ENCODE measurements at places on chromosomes 2 and 18.

DNA sequence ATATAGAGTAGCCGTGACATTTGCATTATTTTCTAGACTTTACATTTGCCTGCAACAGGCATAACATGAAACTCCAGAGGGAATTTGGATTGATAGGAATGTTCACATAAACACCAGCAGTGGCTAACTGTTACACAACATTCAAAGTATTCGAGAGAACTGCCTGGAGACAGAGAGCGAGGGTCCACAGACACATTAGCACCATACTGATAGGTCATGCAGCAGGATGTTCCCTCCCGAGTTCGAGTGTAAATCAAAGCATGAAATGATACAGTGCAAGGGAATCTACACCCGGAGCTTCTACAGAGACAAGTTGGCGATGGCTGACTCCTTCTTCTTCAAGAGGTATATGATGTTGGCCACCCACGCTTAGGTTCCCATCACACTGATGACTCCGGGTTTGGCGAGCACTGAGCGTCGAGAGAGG lies 89.5 kb downstream of the COL6A3 start:
- DNase-seq = no peak

DNA sequence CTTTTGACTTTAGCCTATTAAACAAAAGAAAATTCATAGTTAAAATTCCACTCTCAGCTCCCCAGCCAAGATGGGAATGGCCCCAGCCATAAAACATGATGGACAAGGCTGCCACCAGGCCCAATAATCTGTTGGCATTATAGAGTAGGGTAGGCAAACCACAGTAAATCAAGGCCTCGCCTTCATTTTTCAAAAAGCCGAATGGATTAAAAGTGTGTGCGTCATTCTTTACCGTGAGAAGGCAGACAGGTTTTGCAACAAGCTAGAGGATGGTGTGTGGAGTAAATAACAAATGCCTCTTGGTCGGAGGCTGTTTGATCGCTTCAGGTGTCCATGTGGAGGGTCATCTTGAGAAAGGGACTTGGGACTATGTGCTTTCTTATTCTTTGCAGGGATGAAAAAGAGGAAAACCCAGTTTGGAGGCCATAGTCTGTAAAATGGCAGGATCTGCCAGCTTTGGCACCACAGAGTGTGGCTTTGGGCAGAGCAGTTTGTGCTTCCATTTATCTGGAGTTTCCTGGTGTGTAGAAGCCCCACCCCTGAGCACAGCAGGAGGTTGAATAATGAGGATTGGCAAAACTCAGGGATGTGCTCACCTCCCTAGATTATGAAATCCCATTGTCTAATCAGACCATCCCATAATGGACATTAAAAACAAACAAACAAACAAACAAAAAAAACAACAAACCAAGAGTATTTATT lies 57.1 kb upstream of the ITGB6 start:
- no peak for DNase-seq

DNA sequence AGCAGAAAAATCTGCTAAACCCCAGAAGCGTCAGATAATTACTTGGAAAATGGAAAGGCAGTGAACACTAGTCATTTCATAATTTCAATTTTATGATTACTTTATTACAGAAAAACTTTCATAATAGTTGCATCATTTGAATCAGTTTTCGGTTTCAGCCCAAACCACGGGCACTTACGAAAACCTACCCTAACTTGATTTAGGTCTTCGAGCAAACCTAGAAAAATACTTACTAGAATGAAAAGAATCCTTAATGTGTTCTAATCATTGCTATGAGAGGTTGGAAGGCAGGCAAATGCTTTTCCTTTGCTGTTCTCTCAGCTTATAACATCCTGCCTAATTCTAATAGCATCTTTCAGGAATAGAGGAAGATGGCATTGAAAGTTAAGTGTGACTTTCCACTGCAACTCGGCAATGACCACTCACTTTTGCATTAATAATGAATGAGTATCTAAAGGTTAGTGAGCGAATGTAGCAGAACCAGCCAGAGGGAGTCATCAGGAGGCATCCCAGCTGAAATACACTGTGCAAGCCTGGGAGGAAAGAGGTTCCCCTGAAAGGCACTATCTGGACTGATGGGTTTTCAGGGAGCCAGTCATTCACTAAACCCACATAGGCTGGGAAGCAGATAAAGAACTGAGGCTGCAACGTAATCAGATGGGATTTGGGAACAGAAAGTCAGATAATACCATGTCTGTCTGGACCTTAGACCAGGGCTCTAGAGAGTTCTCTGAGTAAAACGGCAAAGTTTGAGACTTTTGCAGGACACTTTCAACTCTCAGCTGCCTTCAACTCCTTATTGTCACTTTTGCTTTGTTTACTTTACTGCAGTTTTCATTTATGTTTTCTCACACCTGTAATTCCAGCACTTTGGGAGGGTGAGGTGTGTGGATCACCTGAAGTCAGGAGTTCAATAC lies 520.8 kb downstream of the RNF144A start:
- no peak for DNase-seq

GRCh38 chr2:159613651-159614285 lies 2.6 kb downstream of the BAZ2B start:
- DNase-seq = no peak

GRCh38 chr2:63669596-63669995 lies 80.8 kb downstream of the MDH1 start:
- no peak for DNase-seq

GRCh38 chr2:218476676-218477075 lies 57.8 kb downstream of the VIL1 start:
- no peak for DNase-seq

- no peak for DNase-seq
These were observed 156.2 kb upstream of the NABP1 start for GRCh38 chr2:191521608-191522208.

GRCh38 chr2:231017231-231017598 lies 20.1 kb upstream of the C2orf72 start:
- DNase-seq = no peak

DNA sequence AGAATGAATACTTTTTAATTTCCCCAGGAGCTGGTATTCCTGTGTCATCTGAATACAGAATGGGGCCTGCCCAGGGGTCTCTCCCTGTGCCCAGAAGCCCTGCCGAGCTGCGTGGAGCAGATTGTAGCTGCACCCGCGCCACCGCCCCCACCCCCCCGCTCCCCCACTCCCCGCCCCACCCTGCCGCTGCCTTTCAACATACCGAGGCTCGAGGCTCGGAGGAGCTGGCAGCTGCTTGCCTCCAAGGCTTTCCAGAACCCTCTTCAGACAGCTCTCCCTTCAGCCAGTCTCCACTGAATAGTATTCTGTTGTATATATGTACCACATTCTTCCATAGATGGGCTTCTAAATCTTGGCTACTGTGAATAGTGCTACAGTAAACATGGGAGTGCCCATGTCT lies 150.7 kb downstream of the TSN start:
- no peak for DNase-seq

DNA sequence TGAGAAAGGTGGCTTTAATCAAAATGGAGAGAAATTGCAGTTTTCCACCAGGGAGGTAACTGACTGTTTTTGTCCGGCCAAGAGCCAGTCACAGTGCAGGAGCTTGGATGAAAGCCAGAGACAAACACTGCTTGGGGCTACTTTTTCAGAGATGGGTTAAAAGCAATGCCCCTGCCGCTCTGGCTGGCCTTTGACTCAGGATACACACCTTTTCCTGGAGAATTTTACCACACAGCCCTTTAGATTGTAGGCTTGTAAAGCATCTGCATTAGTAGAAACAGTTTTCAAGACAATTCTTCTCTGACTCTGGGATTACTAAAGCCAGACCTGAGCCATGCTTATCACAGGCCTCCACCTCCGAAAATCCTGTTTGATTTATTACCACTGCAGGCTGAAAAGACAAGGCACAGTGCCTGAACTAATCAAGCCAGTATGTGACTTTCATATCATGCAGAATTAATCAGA lies 79.7 kb downstream of the CCBE1 start:
- no peak for DNase-seq

- DNase-seq = no peak
These were observed 95.5 kb downstream of the THNSL2 start for GRCh38 chr2:88265352-88266303.

GRCh38 chr18:24914685-24915084 lies 437.3 kb downstream of the ZNF521 start:
- DNase-seq = no peak

DNA sequence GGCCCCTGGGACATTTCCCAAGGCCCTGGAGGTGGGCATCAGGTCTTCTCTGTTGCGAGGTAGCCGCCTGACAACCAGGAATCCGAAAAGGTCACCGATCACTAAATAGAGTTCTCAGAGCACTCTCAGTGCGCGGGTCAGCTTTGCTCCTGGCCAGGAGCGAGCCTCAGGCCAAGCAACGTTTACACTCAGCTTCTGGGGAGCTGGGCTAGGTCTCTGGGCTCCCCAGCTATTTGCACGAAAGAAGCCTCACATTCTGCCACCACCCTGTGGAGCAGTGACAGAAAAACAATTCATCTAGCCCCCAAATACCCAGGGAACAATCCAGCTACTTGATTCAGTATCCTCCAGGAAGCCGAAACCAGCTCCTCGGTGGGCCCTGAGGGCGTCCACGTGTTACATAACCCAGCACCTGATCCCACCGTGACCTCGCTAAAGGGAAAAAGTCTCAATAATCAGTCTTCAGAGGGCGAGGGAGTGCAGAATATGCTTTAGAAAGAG lies 3.3 kb downstream of the SH3BP4 start:
- no peak for DNase-seq

- DNase-seq = no peak
These were observed 258.4 kb downstream of the PLCL1 start for GRCh38 chr2:198062826-198063225.

- DNase-seq = no peak
These were observed 81.3 kb upstream of the KYNU start for GRCh38 chr2:142796161-142796560.

DNA sequence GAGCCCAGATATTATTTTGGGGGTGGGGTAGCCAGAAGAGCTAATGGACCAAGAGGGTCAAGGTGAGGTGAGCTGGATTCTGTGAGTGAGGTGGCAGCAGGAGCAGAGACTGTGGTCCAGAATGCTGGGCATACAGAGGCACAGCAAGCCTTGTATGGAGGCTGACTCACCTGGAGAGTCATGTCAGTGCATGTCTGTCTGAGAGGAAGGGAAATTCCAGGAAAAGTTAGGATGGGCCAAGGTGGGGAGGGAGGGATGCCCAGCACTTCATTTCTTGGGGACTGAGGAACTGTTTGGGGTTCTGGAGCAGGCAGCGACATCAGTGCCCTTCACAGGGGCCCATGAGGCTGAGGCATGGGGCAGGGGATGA lies 21.1 kb downstream of the PER2 start:
- no peak for DNase-seq

GRCh38 chr2:140747090-140747489 lies 1383.7 kb downstream of the LRP1B start:
- no peak for DNase-seq

GRCh38 chr2:4144731-4145130 lies 441.4 kb downstream of the DCDC2C start:
- no peak for DNase-seq

DNA sequence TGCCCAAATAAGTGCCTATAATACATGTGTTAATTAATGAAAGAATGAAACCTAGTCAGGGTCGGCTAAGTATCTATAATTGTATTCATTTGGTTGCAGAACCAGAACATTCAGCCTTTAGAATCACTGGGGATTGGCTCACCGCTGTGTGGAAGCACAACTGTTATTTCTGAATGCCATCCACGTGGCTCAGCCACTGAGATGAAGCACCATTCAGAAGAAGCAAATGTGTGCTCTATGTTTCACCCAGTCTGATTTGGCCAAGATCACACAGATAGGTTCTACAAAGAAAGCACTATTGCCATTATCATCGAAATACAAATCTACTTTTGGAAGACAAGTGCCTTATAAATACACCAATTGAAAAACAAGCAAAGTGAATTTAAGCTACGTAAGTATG lies 30.6 kb upstream of the SPOPL start:
- no peak for DNase-seq

- DNase-seq = no peak
These were observed 357.9 kb upstream of the NRP2 start for GRCh38 chr2:205324355-205324754.

GRCh38 chr2:171814883-171815282 lies 79.2 kb downstream of the SLC25A12 start:
- no peak for DNase-seq

GRCh38 chr2:207135340-207135739 lies 30.4 kb downstream of the KLF7 start:
- no peak for DNase-seq

GRCh38 chr2:227870710-227871374 lies 589 bp upstream of the DAW1 start:
- no peak for DNase-seq

- DNase-seq = no peak
These were observed 137.6 kb downstream of the COPS8 start for GRCh38 chr2:237223201-237223861.

- no peak for DNase-seq
These were observed 200.7 kb downstream of the BCL11A start for GRCh38 chr2:60352491-60353405.

DNA sequence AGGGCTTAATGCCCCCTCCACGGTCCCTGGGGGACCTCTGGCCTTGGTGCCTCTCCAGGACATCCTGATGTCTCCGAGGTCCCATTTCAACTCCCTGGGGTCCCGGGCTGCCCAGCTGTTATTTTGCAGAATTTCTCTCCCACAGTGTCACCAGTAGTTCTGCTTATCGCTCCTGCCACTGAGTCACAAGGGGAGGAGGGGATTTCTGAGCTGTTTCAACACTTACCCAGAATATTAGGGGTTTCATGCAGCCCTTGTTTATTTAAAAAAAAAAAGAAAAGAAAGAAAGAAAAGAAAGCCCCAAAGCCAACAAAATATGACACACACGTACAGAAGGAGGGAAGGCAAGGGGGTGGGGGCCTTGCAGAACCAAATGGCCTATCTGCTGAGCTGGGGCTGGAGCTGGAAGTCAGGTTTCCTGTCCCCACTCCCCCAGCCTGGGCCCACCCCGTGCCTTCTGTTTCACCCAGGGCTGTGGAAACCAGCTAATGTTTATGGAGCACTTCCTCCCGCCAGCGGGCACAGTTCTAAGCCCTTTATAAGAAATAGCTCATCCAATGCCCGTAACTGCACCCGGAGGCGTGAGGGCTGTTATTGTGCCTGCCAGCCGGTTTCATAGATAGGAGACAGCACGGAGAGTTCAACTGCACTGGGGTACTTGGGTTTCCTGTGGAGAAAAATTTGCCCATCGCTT lies 8.4 kb upstream of the ARID5A start:
- no peak for DNase-seq

GRCh38 chr2:59250307-59250677 lies 1009.2 kb upstream of the FANCL start:
- no peak for DNase-seq

- DNase-seq = no peak
These were observed 78.8 kb downstream of the NR4A2 start for GRCh38 chr2:156253765-156254164.

DNA sequence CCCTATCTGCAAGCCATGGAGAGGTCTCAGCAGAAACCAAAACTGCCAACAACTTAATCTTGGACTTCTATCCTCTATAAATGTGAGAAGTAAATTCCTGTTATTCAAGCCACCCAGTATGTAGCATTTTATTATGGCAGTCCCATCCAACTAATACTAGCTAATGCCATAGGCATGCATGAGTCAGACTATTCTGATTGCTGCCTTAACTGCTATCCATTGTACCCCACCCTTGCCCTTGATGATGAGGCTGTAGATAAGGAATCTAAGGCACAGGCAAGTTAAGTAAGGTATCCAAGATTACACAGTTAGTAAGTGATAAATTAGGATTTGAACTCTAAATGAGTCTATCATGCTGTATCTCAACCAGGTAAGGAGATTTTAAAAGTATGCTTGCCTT lies 223.0 kb downstream of the UBE2E3 start:
- DNase-seq = no peak
